ENCODE measurements at places on chromosomes 5 and 9. TPM values are rescaled to one million over a fixed set of nuclear protein-coding genes. Genes with fewer than 3 reads are reported as not detected.

Gene SPOUT1
- 26.0 TPM for total RNA-seq

Gene PCSK1
- total RNA-seq: 0.92 TPM

Gene UQCRQ
- total RNA-seq: 169 TPM

Gene LHX6
- 2.2 TPM for total RNA-seq

DNA sequence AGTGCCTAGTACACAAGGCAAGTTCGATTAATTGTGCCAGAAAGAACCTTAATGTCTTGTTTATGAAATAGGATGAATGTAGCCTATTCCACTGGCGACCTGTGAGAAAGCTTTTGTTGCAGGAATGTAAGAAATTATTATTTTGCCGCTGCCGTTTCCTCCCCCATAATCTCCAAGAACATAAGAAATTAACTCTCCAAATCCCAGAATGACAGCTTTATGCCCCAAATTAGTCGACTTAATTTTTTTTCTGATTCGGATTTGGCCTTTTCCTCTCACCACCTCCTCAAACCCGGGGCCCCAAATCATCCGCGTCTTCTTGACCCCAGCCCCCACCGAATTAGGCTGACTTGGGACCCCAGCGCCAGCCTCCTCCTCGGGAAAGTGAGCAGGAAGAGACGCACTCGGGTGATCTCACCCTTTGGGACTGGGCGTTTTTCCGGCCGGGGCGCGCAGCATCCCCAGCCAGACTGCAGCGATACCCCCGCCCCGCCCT is 682 bp upstream of the SPTAN1 start:
- peak; percentile 85 for ATAC-seq

- ATAC-seq: peak; percentile 74
Measured at GRCh38 chr5:56078278-56079156, 83.8 kb upstream of the IL6ST start.

- ATAC-seq: no peak
Measured at GRCh38 chr9:129403779-129404620, 216.9 kb downstream of the C9orf50 start.

DNA sequence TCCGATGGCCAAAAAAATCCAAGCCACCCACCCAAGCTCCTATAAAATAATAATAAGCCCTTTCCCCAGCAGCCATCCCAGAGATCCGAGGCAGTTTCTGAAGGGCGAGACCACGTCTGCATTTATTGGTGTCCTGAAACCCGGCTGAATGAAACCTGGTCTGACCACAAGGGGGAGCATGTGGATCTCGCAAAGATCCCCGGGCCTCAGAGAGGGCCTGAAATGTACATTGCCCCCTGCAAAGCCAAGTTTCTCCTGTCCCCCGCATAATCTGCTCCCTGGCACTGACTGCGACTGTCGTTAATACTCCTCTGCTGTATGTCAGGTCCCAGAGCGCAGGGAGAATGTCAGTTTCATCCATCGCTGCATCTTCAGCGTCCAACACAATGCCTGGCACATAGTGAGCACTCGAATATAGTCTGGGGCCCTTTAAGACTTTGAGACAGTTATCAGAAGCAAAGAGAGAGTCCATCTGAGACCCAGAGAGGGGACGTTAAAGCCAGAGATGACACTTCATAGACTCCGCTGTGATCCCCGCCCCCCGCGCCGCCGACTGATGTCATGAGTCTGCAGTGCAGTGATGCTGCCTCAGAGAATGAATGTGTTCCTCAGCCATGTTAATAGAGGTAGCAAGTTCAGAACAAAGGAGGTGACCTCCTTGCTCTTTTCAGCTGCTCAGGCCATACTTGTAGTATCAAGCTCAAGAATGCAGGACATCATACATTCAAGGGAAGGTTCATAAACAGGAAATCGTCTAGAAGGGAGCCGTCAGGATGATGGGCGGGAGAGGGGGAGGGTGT is 74.5 kb upstream of the BARHL1 start:
- ATAC-seq: peak; percentile 61

- ATAC-seq: no peak
Measured at GRCh38 chr5:90095292-90096060, 314.1 kb downstream of the CETN3 start.

DNA sequence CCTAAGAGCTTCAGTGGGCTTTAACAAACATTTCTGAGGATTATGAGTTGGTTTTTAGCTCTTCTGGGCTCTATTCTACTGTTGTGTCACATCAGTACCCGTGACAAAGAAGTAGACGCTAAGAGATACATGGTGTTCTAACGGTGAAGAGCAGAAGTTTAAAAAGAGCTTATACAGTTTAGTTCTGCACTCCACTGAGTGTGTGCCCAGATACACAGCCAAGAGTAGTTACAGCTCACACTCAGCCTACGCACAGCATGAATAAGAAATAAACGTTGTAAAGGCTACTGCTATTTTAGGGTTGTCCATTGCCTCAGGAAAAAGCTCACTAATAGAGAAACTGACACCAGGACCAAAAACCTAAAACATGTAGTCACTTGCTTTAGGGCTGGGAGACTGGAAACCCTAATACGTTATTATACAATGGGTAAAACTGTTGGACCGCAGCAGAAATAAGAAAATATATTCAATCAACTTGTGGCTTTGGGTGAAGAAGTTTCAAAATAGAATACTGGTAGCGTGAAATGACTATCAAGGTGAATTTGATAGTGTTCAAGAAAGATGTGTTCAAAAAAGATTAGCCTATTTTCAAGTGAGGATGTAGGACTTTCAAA is 34.7 kb downstream of the PSIP1 start:
- ATAC-seq: peak; percentile 31

DNA sequence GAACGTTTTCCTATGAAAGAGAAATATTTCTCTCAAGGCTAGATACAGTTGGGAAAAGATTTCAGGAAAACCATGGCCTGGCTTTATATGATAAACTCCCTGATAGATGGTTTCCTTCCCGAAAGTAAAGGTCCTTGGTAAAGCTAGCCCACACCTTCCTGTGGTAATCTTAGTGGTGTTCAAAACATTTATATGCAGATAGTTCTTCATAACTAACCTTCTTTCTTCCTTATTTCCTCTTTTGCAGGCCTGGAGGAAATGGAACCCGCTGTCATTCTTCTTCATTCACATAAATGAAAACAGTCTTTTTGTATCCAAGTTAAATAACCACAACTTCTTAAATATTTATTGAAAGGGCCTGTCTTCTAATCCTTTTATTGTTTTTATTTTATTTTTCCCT is 474.0 kb upstream of the ACTBL2 start:
- ATAC-seq: no peak

DNA sequence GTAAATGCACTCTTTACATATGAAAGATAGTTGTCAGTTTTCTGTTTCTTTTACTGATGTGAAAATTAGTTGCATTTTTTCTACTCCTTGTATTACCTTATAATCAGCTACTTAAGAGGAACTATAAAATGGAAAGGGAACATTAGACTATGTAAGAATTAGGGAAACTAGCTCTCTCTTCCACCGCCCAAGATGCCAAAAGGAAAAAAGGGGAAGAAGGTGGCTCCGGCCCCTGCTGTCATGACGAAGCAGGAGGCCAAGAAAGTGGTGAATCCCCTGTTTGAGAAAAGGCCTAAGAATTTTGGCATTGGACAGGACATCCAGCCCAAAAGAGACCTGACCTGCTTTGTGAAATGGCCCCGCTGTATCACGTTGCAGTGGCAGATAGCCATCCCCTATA is 15.2 kb upstream of the HOMER1 start:
- no peak for ATAC-seq
